ENCODE measurements at places on chromosomes 16 and 17.

DNA sequence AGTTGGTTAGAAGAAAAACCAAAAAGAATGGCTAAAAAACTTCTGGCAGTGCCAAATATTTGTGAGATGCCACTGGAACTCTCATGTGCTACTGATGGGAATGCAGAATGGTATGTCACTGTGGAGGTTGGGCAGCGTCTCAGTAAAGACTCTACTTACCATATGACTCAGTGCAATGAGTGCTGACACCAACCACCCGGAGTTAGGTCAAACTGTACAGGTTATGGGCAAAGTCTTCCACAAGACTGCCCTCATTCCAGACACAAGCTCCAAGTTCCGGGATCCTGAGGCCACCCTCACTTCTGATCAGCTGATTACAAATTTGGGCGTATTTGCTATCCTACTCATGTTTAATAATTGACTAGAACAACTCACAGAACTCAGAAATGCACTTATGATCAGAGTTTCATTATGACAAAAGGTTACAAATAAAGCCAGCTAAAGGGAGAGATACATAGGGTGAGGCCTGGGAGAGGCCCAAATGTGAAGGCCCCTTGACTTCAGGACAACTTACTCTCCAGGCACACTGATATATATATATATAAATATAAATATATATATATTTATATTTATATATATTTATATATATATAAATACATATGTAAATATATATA, 114.9 kb downstream of the TRIM37 start:
- DNase-seq = peak; percentile 83

DNA sequence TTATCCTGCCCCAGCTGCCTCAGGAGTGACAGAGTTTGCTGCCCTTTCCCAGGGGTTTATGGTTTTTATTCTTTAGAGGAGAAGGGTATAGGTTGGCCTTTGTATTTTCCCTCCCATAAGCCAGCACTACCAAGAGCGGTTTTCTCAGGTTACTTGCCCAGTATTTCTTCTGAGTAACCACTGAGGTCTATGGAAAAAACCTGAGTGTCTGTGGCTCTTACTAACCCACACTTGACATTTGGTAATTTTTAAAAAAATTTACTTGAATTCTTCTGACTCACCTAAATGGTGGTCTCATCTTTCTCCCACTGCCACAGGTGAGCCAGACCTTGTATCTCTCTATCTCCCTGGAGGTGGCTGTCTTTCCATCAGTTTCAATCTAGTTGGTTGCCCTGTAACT, 6.0 kb downstream of the SLC7A6 start:
- no peak for DNase-seq

GRCh38 chr17:61460796-61461585, 8.8 kb downstream of the TBX4 start:
- no peak for DNase-seq

- no peak for DNase-seq
These were observed 11.6 kb upstream of the IL4R start for GRCh38 chr16:27302126-27302525.

DNA sequence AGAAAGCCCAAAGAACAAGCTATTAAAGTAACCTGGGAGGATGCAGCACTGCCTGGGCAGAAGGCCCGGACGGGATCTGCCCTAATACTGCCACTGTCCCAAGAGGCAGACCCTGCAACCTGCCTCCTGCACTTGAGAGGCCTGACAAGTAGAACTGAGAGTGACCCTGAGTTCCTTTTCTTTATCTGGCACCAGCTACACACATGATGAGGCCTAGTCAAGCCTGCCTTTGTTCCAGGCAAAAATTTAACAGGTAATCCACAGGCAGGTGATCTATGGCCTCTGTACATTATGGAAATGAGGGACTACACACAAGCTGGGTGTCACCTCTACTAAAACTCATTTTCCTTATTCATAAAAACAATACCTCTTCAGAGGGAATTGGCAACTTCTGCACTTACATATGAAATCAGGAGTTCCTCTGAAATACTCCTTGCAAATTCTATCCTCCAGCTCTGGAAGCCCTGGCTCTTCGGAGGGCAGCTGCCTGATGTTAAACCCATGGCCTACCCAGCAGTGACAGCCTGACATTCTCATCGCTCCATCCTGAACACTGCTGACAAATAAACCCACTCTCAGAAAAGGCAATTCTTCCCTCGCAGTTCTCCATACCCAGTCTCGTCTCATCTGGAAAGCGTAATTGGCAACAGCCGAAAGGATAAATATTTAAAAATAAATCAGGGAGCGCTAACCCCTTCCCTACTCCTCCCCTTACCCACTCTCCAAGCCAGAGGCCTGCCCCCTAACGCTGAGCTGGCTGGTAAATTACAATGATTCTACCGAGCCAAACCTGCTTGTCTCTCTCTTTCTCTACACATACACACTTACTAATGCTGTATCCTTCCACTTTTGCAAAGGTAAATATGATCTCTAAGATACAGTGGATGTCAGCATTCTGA, 2.5 kb upstream of the ZFHX3 start:
- DNase-seq = no peak

DNA sequence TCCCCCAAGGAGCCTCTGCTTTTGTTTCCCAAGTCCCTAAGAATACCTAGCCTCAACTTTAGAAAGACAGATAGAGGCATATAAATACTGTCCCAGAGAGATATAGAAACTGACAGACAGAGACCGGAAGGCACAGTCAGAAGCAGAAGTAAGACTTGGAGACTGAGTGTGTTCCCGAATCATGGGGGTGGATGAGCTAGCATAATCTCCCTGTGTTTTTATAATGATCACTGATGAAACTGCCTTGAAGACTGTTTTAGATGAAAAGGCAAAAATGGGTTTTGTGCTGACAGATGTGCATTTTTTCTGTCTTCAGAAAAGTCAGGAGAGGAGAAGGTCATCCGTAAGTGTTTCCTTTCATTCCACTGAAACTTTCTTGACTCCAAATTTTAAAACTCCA, 8.3 kb upstream of the PSMD3 start:
- peak; percentile 35 for DNase-seq

- DNase-seq = no peak
These were observed 412.1 kb downstream of the CA10 start for GRCh38 chr17:51746421-51746820.

GRCh38 chr16:22296225-22297113, 740 bp upstream of the POLR3E start:
- DNase-seq = no peak

GRCh38 chr17:2593821-2594721, 617 bp downstream of the PAFAH1B1 start:
- peak; percentile 74 for DNase-seq

GRCh38 chr17:72253597-72253996, 132.8 kb downstream of the SOX9 start:
- no peak for DNase-seq

Measured in choroid plexus epithelial cell (primary cell).